ENCODE measurements at places on chromosomes 13 and 19.

GRCh38 chr19:1311543-1312091 is 25.9 kb downstream of the EFNA2 start:
- DNase-seq = no peak
- H3K36me3 ChIP-seq = no peaks in the 10 kb centered on the region
- no peak overlapping the region for H3K27ac ChIP-seq
- H3K4me1 ChIP-seq = peaks cover 11% of the 10 kb centered on the region

DNA sequence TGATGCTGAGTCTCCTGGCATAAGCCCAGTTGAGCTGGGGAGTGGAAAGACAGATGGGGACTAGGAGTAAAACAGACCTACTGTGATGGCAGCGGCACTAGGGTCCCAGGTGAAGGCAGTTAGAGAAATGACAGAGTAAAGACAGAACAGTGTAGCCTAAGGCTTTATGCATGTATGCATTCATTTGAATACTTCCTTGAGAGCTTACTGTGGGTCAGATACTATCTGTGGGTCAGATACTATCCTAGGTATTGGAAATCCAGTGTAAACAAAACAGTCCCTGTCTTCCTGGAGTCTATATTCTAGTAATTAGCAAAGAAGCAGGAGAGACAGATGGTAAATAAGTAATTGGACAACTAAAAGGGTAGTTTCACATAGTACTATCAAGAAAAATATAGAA is 73.7 kb upstream of the LRCH1 start:
- no peak overlapping the region for H3K4me3 ChIP-seq
- no peaks in the 10 kb centered on the region for H3K27me3 ChIP-seq
- no peak overlapping the region for H3K27ac ChIP-seq
- no peak for DNase-seq
- H3K4me1 ChIP-seq = no peaks in the 10 kb centered on the region

DNA sequence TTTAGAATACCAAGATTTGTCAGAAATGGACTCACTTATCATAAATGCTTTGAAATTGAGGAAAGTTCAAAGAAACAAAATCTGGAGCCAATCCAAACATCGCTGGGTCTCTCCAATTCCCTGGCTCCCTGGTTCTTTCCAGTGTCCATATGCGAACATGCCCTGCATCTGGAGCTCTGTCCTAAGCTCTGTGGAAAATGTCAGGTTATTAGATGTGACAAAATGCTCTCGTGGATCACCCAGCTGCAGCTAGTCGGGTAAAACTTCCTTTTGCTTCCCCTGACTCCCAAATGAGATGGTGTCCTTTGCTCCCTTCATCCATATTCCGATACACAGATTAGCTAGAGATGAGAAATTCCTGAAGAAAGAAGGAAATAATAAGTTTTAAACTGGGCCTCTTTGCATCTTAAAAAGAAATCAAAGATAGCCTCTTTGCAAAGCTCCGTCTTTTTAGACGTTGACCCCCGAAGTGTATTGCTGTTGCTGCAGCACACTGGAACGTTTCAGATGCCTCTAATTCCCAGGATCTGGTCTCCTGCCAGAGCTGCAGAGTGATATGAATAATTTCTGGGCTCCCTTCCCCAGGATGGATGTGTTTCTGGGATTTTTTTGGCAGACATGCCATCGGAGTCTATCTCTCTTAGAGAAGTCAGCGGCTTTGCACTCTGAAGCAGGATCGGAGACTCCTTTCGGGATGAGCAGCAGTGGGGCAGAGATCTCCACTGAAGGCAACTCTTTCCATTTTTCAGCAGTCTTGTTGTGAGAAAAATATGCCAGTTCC is 102.9 kb downstream of the TEX26 start:
- DNase-seq = no peak
- H3K36me3 ChIP-seq = no peaks in the 10 kb centered on the region

DNA sequence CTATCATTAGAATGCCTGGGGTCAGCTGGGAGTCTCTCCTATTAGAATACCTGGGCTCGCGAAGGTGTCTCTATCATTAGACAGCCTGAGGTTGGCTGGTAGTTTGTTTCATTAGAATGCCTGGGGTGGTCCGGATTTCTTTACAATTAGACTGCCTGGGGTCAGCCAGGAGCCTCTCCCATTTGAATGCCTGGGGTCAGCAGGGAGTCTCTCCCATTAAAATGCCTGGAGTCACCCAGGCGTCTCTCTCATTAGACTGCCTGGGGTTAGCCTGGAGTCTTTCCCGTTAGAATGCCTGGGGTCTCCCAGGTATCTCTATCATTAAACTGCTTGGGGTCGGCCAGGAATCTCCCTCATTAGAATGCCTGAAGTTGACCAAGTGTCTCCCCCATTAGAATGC is 1458.3 kb downstream of the UQCRFS1 start:
- H3K27me3 ChIP-seq = no peaks in the 10 kb centered on the region
- no peak overlapping the region for H3K27ac ChIP-seq
- H3K4me3 ChIP-seq = no peak overlapping the region
- no peak for DNase-seq

DNA sequence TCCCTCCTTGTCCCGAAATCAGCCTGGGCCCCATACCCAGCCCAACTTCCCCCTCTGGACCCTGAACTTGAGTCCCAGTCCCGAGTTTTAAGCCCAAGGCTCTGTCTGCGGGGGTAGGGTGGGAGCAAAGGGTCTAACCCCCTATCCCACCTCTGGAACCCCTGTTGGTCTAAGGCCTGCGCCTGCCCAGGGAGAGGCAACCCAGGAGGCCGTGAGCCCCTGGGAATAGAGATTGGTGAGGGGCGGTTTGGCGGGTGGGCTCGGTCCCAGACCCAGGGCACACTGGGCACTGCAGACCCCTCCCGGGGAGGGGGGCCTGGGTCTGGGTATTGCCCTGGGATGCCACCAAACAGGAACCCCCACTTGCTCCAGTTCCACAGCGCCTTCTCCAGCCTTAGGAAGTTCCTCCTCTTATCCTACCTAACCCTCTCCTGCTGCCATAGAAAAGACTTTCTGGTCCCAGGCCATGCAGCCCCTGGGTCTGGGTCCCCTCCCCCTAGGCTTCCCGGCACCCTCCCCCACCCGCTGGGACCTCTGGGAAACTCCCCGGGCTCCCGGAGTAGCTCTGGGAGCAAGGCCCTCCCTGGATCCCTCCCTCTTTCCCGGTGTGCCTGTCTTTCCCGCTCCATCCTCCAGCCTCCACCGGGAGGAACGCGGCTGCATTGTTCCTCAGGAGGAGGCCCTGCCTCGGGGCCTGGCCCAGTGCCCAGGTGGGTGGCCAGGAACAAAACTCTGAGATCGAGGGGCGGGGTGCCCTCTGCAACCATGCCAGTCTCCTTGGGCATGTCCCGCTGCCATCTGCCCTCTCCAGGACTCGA is 33.6 kb upstream of the NANOS3 start:
- H3K4me1 ChIP-seq = peaks cover 48% of the 10 kb centered on the region
- peak; percentile 67 for DNase-seq
- peak overlapping the region; percentile 94 for H3K27ac ChIP-seq
- H3K4me3 ChIP-seq = peak overlapping the region; percentile 88

DNA sequence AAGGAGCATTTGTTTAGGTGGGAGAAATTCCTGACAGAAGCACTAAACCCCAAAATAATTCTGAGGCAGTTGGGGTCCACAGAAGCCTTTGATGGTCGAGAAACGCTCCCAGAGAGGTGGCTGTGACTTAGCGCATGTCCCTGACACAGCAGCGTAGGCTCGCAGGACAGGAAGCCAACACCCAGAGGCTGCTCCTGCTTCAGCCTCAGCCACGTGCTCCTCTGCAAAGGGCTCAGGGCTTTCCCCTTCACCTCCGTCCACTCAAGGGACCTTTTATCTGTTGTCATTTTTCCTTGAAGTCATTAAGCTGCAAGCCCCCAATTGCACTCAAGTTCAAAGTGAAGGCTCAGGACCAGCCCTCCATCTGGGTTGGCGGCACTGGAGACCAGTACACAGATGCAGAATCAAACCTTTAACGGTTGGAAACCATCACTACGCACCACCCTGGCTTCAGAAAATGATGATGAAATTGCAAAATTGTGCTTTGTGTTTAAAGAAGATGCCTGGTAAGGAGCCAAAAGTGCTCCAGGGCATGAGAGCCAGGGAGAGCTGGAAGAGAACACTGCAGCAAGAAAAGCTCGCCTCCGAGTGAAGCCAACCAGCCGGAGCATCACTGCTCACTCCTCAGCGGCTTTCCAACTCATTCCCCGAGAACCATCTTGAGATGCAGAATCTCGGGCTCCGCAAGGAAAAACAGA is 219.6 kb downstream of the RAP2A start:
- DNase-seq = peak; percentile 49
- peaks cover 19% of the 10 kb centered on the region for H3K27me3 ChIP-seq
- H3K4me1 ChIP-seq = no peaks in the 10 kb centered on the region
- H3K4me3 ChIP-seq = no peak overlapping the region

DNA sequence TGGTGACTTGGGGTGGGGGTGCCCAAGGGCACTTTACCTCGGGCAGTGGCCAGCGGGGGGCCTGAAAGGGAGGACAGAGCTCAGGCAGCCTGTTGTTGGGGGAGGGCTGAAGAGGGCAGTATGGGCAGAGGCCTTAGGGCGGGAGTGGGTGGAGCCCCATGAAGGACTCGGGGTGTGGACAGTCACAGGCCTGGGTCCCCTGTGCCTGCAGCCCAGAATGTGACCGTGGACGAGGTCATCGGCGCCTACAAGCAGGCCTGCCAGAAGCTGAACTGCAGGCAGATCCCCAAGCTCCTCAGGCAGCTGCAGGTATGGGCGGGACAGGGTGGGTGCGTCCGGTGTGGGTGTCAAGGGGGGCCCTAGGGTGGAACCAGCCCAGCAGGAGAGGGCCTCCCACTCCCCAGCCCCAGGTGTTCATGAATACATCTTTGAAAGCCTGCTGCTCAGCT is 22.5 kb downstream of the NKPD1 start:
- H3K4me3 ChIP-seq = no peak overlapping the region
- no peaks in the 10 kb centered on the region for H3K27me3 ChIP-seq
- H3K36me3 ChIP-seq = peaks cover 10% of the 10 kb centered on the region
- DNase-seq = no peak

- H3K27me3 ChIP-seq = peaks cover 12% of the 10 kb centered on the region
- H3K27ac ChIP-seq = no peak overlapping the region
- peaks cover 11% of the 10 kb centered on the region for H3K36me3 ChIP-seq
- no peak overlapping the region for H3K4me3 ChIP-seq
- DNase-seq = no peak
These were observed 417.1 kb downstream of the OLFM4 start for GRCh38 chr13:53445686-53446085.

- no peaks in the 10 kb centered on the region for H3K36me3 ChIP-seq
- H3K27me3 ChIP-seq = no peaks in the 10 kb centered on the region
- H3K4me1 ChIP-seq = no peaks in the 10 kb centered on the region
- no peak overlapping the region for H3K4me3 ChIP-seq
These were observed 82.8 kb upstream of the KLHL1 start for GRCh38 chr13:70191034-70191433.

- H3K27me3 ChIP-seq = no peaks in the 10 kb centered on the region
- H3K27ac ChIP-seq = peak overlapping the region; percentile 11
- H3K4me3 ChIP-seq = no peak overlapping the region
- H3K4me1 ChIP-seq = peaks cover 65% of the 10 kb centered on the region
These were observed 61.7 kb downstream of the ARHGAP35 start for GRCh38 chr19:46922465-46922864.

DNA sequence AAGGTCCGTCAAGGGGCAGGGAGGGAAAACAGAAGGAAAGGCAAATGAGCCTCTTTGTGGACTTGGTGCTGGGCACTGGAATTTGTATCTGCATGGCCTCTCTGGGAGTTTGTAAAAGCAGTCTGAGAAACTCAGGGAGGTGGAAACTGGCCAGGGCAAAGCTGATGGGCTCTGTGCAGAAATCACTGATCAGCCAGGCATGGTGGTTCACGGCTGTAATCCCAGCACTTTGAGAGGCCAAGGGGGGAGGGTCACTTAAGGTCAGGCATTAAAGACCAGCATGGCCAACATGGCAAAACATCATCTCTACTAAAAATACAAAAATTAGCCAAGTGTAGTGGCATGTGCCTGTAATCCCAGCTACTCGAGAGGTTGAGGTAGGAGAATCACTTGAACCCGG is 369.9 kb upstream of the ZNF507 start:
- DNase-seq = peak; percentile 31
- peaks cover 5% of the 10 kb centered on the region for H3K36me3 ChIP-seq
- H3K27me3 ChIP-seq = no peaks in the 10 kb centered on the region
- H3K4me1 ChIP-seq = peaks cover 16% of the 10 kb centered on the region

- H3K4me1 ChIP-seq = peaks cover 13% of the 10 kb centered on the region
- H3K27ac ChIP-seq = peak overlapping the region; percentile 99
- H3K27me3 ChIP-seq = no peaks in the 10 kb centered on the region
- DNase-seq = no peak
- peaks cover 3% of the 10 kb centered on the region for H3K36me3 ChIP-seq
- H3K4me3 ChIP-seq = peak overlapping the region; percentile 88
These were observed 587 bp downstream of the B9D2 start for GRCh38 chr19:41363371-41363752.

DNA sequence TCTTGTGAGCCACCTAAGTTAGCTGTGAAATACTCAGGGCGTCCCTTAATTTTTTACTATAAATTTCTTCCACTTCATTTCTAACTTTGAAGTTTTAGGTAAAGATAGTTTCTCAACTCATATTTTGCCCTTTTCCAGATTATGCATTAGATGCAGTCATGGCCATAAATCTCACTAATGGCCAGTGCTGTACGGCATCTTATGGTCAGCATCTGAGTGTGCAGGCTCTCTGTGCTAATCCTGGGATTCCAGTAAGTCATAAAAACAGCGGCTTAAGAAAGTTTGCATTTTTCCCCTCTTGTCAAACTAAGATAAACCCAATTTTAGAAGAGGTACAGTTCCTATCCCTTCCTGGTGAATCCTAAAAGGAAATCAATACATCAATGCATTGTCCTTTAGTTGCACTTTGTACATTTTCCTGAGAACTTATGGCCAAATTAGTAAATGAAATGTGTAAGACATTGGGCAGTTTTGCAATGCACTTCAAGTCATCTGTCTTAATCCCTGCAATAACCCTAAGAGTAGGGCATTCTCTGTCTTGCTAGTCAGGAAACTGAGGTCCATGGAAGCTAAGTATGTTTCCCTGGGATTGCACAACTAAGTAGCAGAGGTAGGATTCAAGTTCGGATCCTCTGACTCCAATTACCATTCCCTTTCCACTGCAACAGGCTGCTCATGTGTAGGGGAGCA is 146.2 kb downstream of the DCT start:
- H3K4me1 ChIP-seq = peaks cover 51% of the 10 kb centered on the region
- H3K4me3 ChIP-seq = no peak overlapping the region
- DNase-seq = no peak
- H3K36me3 ChIP-seq = peaks cover 3% of the 10 kb centered on the region

DNA sequence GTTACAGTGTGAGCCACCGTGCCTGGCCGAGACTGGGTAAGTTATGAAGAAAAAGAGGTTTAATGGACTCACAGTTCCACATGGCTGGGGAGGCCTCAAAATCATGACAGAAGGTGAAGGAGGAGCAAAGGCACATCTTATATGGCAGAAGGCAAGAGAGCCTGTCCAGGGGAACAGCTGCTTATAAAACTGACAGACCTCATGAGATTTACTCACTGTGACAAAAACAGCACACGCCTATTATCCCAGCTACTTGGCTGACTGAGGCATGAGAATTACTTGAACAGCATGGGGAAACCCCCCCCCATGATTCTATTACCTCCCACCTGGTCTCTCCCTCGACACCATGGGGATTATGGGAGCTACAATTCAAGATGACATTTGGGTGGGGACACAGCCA is 23.4 kb upstream of the ZNF561 start:
- H3K27me3 ChIP-seq = no peaks in the 10 kb centered on the region
- no peak overlapping the region for H3K4me3 ChIP-seq
- no peaks in the 10 kb centered on the region for H3K4me1 ChIP-seq
- no peak for DNase-seq
- H3K27ac ChIP-seq = no peak overlapping the region

GRCh38 chr19:13155472-13156359 is 5.5 kb downstream of the IER2 start:
- peaks cover 24% of the 10 kb centered on the region for H3K4me1 ChIP-seq
- peaks cover 6% of the 10 kb centered on the region for H3K36me3 ChIP-seq
- H3K27me3 ChIP-seq = no peaks in the 10 kb centered on the region
- H3K27ac ChIP-seq = peak overlapping the region; percentile 98
- H3K4me3 ChIP-seq = peak overlapping the region; percentile 100
